HuH-7.5 (cell line): ENCODE measurements at places on chromosomes 4 and X.

DNA sequence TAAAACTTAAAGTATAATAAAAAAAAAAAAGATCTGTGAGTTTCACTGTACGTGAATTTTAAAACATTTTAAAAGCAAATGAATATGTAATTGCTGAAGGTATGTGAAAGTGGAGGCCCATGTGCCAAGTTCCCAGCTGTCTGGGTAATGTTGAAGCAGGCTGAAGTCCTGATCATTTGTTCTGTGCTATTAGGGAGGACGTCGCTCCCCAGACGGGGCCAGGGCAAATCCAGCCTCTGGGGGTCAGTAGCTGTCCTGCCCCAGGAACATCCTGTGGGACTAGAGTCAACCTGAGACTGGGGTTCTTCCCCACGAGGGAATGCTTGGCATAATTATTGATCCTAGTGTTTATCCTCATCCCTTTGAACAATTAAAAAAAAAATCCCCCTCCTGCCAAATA lies 48.8 kb downstream of the PDE5A start:
- peak; percentile 2 for DNase-seq

GRCh38 chr4:23934223-23934622 lies 44.4 kb upstream of the PPARGC1A start:
- DNase-seq: no peak

GRCh38 chr4:144090744-144091143 lies 49.8 kb downstream of the GYPA start:
- DNase-seq: no peak

GRCh38 chr4:128351502-128351901 lies 63.9 kb upstream of the PGRMC2 start:
- no peak for DNase-seq

DNA sequence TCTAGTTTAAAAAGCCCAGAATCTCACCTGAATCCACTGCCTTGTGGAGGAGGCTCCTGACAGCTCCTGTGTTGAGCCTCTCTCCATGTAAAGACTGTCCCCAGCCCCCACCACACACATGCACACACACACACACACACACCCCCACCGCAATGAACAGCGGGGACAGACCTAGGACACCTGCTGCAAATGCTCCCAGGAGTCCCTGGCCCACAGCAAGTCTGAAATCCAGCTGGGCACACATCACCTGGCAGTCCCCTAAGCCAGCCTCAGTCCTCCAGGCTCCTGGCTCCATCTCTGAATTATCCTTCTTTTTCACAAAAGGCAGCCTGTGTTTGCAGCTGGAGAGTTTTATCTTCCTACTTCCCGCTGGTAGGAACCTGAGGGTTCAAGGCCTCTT lies 6.6 kb upstream of the FAM53A start:
- DNase-seq: no peak

- no peak for DNase-seq
Measured at GRCh38 chrX:43590150-43590549, 65.9 kb upstream of the MAOA start.

GRCh38 chrX:113947548-113947947 lies 636.3 kb upstream of the HTR2C start:
- DNase-seq: no peak

GRCh38 chr4:110610620-110610939 lies 12.3 kb downstream of the PITX2 start:
- DNase-seq: no peak

DNA sequence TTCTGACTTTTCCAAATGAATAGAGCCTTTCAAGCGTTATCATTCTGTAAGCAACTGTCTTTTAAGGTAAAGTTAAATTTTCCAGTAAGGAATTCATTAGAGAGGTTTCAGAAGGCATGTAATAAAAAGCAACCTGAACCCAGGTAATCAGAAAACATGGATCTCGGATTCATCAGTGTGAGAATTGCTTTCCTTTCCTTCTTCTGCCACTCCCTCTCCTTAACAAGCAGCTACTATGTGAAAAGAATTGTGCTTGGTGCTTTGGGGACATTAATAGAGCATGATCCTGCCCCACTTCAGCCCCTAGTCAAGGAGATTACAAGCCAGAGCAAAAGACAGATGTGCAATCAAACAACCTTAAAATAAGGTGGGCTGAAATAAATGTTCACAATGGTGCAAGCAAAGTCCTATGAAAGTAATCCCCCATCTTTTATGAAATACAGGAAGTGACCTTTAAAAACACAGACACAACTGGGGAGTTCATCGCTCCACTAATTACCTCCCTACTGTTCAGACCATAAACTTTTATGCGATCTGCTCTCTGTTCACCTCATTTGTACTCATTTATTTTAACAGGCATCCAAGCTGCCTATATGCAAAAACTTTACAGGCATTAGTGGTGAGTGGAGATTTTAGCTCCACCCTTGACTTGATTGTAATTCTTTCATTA lies 122.9 kb upstream of the RASGEF1B start:
- DNase-seq: no peak
